ENCODE measurements at places on chromosomes 12 and 14. TPM values are rescaled to one million over a fixed set of nuclear protein-coding genes. Genes with fewer than 3 reads are reported as not detected.

DNA sequence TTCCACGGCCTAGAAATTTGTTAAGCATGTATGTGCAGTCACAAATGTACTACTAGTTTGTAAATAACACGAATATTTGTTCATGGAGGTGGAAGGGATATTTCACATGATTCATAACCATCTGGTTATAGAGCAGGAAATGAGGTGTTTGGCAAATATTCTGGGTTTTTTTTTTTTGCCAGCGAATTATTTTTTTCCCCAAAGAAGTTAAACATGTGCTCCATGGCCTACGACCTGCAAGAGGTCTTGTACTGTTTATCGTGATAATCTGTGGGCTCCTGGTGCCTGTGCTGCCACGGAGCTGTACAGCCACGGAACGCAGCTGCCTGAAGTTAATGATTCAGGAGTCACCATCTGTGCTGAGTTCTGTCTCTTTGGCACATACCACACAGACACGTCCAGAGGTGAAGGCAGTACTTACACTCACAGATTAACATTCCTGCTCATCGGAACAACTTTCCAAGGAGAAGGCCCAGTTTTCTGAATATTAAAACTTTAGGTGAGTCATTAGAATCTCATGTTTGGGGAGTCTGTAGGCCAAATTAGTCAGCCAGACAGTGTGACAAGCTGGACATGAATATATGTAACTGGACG is 156.3 kb downstream of the TMX1 start:
- H3K4me1 ChIP-seq = peaks cover 14% of the 10 kb centered on the region
- H3K36me3 ChIP-seq = no peaks in the 10 kb centered on the region
- no peaks in the 10 kb centered on the region for H3K27me3 ChIP-seq
- H3K4me3 ChIP-seq = peak overlapping the region; percentile 24
- peak; percentile 78 for DNase-seq
- H3K27ac ChIP-seq = peak overlapping the region; percentile 69

DNA sequence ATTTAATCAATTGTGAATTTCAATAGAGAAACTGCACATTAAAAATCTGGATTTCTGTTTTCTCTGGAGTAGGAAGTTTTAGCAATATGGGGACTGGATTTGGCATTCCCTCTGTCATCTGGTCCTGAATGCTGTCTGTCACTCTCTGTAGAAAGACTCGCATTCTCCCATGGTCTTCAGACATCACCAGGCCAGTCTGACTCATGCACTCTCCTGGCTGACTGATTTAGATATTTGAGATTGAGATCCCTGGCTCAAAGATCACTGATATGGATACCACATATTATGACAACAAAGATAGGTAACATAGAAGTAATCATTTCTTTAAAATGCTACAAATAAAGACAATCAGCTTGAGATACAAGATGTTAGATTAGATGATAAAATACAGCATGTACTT is 524.5 kb downstream of the GALC start:
- H3K27ac ChIP-seq = no peak overlapping the region
- no peak overlapping the region for H3K4me3 ChIP-seq
- no peaks in the 10 kb centered on the region for H3K4me1 ChIP-seq

GRCh38 chr12:32214723-32215122 is 108.1 kb downstream of the BICD1 start:
- H3K27me3 ChIP-seq = no peaks in the 10 kb centered on the region
- H3K4me3 ChIP-seq = no peak overlapping the region
- no peaks in the 10 kb centered on the region for H3K36me3 ChIP-seq
- no peaks in the 10 kb centered on the region for H3K4me1 ChIP-seq
- no peak overlapping the region for H3K27ac ChIP-seq

- H3K4me1 ChIP-seq = peaks cover 17% of the 10 kb centered on the region
- no peak overlapping the region for H3K27ac ChIP-seq
- DNase-seq = no peak
- H3K36me3 ChIP-seq = no peaks in the 10 kb centered on the region
- H3K27me3 ChIP-seq = no peaks in the 10 kb centered on the region
These were observed 131.1 kb downstream of the GCH1 start for GRCh38 chr14:54771411-54772027.

DNA sequence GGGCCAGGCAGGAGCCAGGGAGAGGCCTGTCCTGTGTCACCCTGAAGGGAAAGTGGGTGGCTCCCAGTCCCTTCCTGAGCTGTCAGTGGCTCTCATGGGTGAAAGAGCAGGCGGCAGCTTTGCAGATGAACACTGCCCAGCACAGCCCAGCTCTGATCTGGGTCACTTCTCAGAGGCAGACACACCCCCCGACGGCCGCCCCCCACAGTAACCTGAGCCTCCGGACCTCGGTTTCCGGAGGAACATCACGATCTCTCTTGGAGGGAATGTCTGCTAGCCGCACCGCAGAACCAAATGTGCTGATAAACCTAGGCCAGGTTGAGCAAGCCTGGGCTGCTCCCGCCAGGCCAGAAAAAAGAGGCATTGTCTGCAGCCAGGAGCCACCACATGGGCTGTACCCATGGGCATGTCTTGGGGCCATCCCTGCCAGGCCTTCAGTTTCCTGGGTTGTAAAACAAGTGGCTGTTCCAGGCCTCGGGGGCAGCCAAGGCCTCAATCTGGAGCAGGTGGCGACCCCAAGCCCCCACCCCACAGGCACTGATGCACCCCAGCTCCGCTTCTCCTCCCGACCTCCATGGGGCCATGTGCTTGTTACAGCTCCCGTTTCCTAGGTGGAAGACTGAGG is 57.6 kb downstream of the NCOR2 start:
- peak overlapping the region; percentile 62 for H3K27ac ChIP-seq
- no peak for DNase-seq
- no peaks in the 10 kb centered on the region for H3K27me3 ChIP-seq
- no peak overlapping the region for H3K4me3 ChIP-seq

- H3K27ac ChIP-seq = no peak overlapping the region
- H3K4me1 ChIP-seq = no peaks in the 10 kb centered on the region
- H3K36me3 ChIP-seq = no peaks in the 10 kb centered on the region
- no peak for DNase-seq
- H3K4me3 ChIP-seq = no peak overlapping the region
These were observed 149.8 kb upstream of the FOXN3 start for GRCh38 chr14:89566644-89567415.

- no peaks in the 10 kb centered on the region for H3K36me3 ChIP-seq
- no peaks in the 10 kb centered on the region for H3K27me3 ChIP-seq
- DNase-seq = no peak
- H3K4me1 ChIP-seq = peaks cover 11% of the 10 kb centered on the region
- H3K4me3 ChIP-seq = no peak overlapping the region
- H3K27ac ChIP-seq = peak overlapping the region; percentile 29
These were observed 1.3 kb upstream of the NR2C1 start for GRCh38 chr12:95074766-95075165.

DNA sequence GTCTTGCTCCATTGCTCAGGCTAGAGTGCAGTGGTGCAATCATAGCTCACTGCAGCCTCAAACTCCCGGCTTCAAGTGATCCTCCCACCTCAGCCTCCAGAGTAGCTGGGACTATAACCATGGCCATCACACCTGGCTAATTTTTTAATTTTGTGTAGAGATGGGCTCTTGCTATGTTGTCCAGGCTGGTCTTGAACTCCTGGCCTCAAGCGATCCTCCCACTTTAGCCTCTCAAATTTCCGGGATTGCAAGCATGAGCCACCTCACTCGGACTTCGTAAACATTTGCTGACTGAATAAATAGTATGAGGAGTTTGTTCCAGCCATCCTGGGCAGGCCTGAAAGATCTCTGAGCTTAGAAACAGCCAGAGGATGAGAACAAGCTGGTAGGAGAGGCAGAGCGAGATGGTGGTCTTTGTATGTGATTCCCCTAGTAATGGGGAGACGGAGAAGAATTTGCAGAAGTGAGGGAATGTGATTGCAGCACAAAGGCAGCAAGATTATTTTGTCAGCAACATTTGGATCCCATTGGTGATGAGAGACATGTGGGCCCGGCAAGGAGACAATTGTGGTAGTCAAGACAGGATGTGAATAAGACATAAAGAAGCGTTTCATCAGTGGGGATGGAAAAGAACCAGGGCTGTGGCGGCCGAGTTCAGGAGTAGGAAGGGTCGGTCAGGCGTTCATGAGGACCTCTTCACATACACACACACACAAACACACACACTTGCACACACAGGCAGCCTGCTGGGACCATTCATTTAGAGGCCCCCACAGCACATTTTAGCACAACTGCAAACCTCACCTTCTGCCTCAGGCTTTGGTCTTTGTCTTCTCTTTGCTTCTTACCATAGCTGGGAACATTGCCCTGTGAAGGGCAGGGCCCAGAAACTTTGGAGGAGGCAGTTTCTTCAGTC is 155.5 kb downstream of the ZFP36L1 start:
- no peaks in the 10 kb centered on the region for H3K4me1 ChIP-seq
- no peak for DNase-seq
- no peak overlapping the region for H3K4me3 ChIP-seq
- no peak overlapping the region for H3K27ac ChIP-seq

DNA sequence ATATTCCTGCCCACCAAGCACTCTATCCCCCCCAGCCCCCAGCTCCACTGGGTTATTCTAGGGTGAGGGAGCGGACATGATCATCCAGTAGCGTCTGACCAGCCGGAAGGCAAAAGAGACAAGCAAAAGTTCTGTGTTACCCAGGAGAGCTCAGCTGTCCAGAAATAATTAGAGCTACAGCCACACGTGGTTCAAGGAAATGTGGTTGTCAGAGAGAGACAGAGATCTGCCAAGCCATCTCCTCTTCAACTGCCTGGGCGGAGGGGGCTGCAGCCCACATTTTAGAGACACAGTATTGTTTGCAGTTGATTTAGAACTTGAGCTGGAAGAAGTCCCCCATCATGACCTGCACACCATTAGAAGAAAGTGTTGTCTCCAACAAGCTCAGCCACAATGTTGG is 30.4 kb downstream of the DAO start:
- no peak for DNase-seq
- no peaks in the 10 kb centered on the region for H3K36me3 ChIP-seq
- H3K4me3 ChIP-seq = no peak overlapping the region
- H3K27ac ChIP-seq = no peak overlapping the region
- H3K4me1 ChIP-seq = no peaks in the 10 kb centered on the region

GRCh38 chr14:51654533-51654845 is 2.8 kb downstream of the FRMD6 start:
- DNase-seq = no peak
- H3K36me3 ChIP-seq = no peaks in the 10 kb centered on the region
- H3K4me1 ChIP-seq = peaks cover 14% of the 10 kb centered on the region
- H3K4me3 ChIP-seq = peak overlapping the region; percentile 82

DNA sequence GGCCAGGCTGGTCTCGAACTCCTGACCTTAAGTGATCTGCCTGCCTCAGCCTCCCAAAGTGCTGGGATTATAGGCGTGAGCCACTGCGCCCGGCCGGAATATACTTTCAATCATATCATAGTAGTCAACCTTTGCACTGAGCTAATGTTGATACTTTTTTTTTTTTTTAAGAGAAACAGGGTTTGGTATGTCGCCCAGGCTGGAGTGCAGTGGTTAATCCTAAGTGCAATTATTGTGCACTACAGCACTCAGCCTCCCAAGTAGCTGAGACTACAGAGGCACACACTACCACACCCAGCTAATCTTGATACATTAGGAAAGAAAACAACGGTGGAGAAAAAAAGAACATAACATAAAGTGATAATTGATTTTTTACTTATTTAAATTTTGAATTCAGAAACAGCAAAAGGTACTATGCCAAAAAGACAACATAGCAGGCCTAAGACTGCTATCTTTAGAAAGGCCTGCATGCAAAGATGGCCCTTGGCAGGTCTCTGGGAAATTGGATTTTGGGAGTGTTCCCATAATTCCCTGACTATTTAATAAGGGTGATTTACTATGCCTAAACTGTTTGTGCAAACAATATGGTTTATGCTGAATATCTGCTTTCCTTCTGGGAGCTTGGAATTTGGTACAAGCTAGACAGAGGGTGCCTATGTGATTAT is 15.5 kb downstream of the BTBD7 start:
- peaks cover 22% of the 10 kb centered on the region for H3K4me1 ChIP-seq
- no peaks in the 10 kb centered on the region for H3K36me3 ChIP-seq
- H3K27me3 ChIP-seq = no peaks in the 10 kb centered on the region
- no peak overlapping the region for H3K27ac ChIP-seq
- no peak overlapping the region for H3K4me3 ChIP-seq

DNA sequence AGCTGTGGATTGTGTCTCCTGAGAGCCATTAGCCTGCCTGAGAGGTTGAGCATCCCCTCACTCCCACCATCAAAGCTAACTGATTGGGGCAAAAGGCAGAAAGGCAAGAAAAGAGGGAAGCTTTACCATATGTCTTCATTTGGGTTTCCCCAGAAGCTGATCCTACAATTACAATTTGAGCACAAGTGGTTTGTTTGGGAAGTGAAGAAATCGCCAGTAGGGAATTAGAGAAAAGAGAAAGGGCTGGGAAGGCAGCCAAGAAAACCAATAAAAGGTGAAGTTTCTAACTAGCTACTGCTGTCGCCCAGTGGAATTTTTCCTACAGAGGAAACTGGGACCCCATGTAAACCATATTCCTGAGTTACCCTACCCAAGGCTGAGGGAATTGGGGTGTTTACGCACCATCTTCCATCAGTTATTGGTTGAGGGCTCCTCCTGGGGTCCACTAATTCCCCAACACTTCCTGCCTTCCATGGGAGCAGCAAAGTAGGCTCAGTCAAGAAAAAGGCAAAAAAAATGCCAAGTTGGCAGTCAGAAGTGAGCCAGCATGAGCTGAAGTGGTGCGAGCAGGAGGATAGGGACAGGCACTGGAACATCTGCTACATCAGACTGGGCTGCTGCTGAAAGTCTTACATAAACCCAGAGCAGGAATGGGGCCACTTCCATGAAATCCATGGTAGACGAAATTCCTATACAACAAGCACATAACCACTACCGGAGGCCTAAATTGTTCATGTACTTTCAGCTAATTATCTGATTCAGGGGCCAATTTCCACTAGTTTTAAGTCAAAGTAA is 17.3 kb downstream of the KCNK10 start:
- H3K27me3 ChIP-seq = peaks cover 2% of the 10 kb centered on the region
- H3K27ac ChIP-seq = no peak overlapping the region
- H3K4me1 ChIP-seq = no peaks in the 10 kb centered on the region
- H3K36me3 ChIP-seq = no peaks in the 10 kb centered on the region
- H3K4me3 ChIP-seq = no peak overlapping the region

DNA sequence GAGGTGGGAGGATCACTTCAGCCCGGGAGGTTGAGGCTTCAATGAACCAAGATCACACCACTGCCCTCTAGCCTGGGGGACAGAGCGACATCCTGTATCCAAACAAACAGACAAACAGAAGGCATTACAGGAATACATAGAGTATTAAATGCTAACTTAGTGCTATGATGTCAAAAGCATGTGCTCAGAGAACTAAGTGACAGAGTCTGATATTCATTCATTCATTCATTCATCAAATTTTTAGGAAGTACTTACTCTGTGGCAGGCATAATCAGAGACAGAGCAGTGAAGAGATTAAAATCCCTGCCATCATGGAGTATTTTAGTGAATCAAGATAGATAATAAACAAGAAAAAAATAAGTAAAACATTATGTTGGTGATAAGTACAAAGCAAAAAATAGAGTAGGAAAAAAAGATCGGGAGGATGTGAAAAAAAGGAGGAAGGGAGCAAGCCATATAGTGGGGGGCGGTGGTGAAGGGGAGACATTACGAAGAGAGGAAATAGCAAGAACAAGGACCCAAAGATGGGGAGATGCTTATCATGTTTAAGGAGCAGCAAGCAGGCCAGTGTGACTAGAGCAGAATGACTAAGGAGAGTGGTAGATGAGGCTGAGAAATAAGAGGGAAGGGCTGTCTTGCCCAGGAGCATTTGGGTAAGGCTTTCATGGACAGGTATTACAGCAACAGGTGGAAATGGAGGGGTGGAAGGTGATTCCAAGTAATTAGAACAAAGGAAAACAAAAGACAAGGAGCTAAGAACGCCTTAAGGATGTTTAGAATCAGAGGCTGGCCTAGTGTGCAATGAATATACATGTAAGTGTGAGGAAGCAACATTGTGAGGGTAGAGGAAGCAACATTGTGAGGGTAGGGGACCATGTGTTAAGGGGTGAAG is 2.8 kb downstream of the MAP4K5 start:
- H3K4me1 ChIP-seq = peaks cover 8% of the 10 kb centered on the region
- no peaks in the 10 kb centered on the region for H3K27me3 ChIP-seq

Gene IL31
- total RNA-seq = not detected

Gene WSCD2
- 0.64 TPM for total RNA-seq

Gene STXBP6
- not detected for total RNA-seq
